ENCODE measurements at places on chromosomes 5 and 9.

- DNase-seq = no peak
Observed at GRCh38 chr5:108104448-108104847, 277.4 kb downstream of the FBXL17 start.

GRCh38 chr9:3480353-3480655, 45.5 kb downstream of the RFX3 start:
- DNase-seq = no peak

GRCh38 chr5:7770436-7770835, 80.5 kb downstream of the CFAP90 start:
- DNase-seq = no peak

DNA sequence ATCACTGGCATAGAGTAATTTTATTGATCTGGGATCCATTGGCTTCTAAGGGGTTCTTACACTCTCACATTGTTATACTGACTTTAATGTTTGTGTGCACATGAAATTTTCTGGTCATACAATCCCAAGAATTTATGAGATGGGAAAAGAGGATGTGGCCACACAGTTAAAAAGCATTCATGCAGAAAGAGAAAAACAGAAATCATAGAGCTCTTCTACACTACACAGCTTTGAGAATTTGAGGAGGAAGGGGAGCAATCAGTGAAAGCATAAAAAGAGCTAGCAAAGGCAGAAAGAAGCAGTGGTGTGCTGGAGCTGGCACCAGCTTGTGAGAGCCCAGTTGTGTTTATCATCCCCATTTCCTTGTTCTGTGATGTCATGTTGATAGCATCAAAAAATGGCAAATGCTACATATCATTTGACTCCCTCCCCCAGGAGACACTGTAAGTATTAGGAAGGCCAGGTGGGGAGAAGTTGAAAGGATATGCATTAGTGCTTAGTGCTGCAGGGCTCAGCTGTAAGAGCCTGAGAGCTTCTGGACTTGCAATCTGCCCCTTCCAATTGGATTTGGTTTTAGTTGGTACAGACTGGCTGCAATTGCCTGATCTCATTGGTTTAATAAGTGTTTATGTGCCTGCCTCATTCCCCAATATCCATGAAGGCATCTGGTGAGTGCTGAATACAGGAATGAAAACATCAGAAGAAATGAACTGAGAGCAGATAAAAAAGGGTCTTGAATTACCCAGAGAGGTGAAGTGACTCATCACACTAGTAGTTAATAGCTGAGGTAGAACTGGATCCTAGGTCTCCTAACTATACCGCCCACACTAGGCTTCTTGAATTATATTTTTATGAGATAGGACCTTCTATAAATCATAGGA, 30.9 kb downstream of the RHOBTB3 start:
- no peak for DNase-seq

- no peak for DNase-seq
Observed at GRCh38 chr5:83955916-83956315, 235.3 kb upstream of the HAPLN1 start.

DNA sequence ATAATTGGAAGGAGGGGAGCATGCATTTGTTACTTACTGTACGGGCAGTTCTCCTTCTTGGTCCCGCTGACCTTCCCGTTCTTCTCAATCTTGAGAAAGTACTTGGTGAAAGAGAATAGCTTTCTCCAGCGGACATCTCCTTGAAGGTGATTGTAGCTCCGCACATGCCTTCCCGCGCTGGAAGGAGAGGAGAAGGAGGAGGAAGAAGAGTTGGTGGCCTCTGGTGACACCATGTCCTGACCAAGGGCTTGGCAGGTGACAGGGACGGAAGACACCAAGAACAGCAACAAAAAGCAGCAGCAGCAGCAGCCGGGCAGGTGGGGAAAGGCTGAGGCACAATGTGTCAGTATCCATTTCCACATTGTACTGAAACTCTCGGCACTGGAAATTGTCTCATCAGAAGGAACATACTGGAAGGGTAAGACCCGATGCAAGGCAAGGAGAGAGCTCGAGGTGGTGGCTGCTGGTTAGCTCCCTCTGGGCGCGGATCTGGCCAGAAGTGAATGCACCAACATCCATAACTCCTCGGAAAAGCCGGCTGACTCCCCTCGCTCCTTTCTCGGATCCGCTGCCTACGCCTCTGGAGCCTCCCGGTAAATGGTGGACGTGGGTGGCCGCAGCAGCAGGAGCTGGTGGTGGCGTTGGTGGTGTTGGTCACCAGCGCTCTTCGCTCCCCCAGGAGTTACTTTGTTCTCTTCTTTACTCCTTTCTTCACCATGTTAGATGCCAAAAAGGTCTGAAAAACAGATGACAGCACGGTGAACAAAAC, 715 bp downstream of the FGF10 start:
- DNase-seq = no peak
